ENCODE measurements at places on chromosomes 3 and 15.

GRCh38 chr3:144548346-144548745, 576.7 kb downstream of the DIPK2A start:
- DNase-seq = no peak

DNA sequence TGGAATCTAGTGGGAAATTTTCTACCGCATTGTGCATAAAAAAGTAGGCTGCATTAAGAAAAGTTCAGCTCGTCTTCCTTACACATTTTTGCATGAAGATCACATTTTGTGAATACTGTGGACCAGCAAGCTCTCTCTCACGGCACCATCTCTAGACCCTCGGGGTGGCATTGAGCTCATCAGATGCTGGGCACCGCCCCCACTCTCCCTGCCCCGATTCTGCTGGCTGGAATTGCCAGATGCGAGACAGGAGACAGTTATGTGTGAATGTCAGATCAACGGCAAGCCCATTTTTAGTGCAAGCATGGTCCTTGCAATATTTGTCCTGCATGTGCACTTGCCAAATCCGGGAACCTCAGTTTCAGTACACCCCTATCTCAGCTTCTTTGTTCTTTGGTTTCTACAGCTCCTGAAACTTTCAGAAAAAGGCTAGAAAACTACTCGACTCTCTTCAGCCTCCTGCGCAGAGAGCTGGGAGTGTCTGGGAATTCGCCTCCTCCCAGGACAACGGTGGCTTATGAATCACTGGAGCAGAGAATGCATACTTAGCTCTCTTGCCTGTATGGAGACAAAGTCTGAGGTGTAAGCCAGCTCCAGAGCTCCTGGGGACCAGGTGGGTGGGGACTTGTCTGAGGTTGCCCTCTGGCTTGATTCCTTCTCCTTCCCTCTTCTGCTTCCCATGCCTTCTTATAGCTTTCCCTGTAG, 285.2 kb upstream of the ATP10A start:
- DNase-seq = no peak

DNA sequence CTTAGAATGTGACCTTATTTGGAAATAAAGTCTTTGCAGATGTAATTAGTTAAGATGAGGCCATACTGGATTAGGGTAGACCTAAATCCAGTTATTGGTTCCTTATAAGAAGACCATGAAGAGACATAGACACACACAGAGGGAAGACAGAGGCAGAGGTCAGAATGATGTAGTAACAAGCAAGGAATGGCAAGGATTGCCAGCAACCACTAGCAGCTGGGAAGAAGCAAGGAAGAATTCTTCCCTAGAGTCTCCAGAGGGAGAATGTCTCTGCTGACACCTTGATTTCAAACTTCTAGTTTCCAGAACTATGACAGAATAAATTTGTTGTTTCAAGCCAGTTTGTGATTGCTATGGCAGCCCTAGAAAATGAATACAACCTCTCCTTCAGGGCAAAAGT, 116.7 kb downstream of the WDR76 start:
- DNase-seq = no peak

GRCh38 chr3:36649125-36649524, 115.2 kb downstream of the DCLK3 start:
- DNase-seq = no peak
